T47D (cell line): ENCODE measurements at places on chromosomes 6 and 20.

DNA sequence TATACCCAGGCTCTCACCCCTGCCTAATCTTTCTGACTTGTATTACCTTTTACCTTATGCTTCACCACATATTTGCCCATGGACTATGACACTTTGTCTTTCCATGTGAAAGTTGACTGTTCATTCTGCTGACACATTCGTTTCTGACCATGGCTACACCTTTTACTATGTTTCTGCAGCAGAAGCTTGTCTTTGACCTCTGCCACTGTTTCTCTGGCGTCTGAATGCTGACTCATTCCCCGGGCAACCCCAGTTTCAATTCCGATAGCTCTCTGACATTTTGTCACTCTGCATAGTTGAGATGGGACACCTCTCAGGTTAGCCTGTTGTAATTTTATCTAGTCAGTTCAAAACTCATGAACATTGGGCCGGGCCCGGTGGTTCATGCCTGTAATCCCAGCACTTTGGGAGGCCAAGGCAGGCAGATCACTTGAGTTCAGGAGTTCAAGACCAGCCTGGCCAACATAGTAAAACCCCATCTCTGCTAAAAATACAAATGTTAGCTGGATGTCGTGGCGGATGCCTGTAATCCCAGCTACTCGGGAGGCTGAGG, 50.7 kb downstream of the SLC26A8 start:
- no peak for DNase-seq

- no peak for DNase-seq
Measured at GRCh38 chr6:66068907-66069306, 361.9 kb upstream of the EYS start.

DNA sequence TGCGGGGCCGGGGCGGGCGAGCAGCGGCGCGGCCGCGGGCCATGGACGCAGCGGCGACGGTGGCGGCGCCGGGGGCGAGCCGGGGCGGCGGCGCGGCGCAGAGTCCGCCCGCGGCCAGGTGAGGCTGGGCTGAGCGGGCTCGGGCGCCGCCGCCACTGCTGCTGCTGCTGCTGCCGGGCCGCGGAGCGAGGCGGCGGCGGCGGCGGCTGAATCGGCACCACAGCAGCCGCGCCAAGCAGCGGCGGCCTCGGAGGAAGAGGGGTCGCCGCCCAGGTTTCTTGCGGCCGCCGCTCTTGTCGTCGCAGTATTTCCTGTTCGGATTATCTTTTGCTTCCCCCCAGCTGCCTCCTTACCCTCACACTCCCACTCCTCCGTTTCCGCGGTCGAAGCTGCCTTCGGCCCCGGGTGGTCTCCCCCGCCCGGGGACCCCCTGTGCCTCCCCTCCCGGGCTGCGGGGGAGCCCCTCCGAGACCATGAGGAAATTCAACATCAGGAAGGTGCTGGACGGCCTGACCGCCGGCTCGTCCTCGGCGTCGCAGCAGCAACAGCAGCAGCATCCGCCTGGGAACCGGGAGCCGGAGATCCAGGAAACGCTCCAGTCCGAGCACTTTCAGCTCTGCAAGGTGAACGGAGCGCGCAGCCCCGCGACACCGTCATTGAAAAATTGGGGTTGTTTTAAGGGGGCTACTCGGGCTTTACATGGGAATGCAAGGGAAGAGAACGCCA, at the start of gene STXBP5:
STXBP5 (plus strand) TSS at position 358 of the 726 bp plus-strand sequence; CDS start at position 474, 116 bp downstream.
- peak; percentile 40 for DNase-seq

- DNase-seq, result no peak
Measured at GRCh38 chr6:145075425-145075824, 659.9 kb downstream of the EPM2A start.

- no peak for DNase-seq
Measured at GRCh38 chr6:101296169-101296960, 97.1 kb upstream of the GRIK2 start.
